Stimulated activated CD8-positive, alpha-beta memory T cell treated with anti-CD3 and anti-CD28 coated beads, Interleukin-4, amount 100 ng/mL, for 24 hours (primary cell): ENCODE measurements at places on chromosomes 1 and 21.
A peak's percentile ranks its signal among the peaks of the same experiment; 100 is the strongest.

- no peak for DNase-seq
These were observed 122.3 kb downstream of the TNFSF18 start for GRCh38 chr1:172928412-172928811.

GRCh38 chr1:156909671-156910070, 10.8 kb upstream of the LRRC71 start:
- DNase-seq = no peak

DNA sequence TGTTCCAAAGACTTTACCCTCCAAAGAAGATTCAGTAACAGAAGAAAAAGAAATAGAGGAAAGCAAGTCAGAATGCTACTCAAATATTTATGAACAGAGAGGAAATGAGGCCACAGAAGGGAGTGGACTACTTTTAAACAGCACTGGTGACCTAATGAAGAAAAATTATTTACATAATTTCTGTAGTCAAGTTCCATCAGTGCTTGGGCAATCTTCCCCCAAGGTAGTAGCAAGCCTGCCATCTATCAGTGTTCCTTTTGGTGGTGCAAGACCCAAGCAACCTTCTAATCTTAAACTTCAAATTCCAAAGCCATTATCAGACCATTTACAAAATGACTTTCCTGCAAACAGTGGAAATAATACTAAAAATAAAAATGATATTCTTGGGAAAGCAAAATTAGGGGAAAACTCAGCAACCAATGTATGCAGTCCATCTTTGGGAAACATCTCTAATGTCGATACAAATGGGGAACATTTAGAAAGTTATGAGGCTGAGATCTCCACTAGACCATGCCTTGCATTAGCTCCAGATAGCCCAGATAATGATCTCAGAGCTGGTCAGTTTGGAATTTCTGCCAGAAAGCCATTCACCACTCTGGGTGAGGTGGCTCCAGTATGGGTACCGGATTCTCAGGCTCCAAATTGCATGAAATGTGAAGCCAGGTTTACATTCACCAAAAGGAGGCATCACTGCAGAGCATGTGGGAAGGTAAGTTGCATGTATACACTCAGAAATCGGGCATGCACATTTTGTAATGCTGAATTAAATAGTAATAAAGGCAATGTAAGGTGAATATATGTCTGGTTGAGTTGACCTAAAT, 97.2 kb downstream of the ZFYVE9 start:
- DNase-seq = no peak

- DNase-seq = no peak
These were observed 17.0 kb downstream of the DMBX1 start for GRCh38 chr1:46506470-46507219.

- DNase-seq = no peak
These were observed 5.6 kb upstream of the THEM5 start for GRCh38 chr1:151858886-151859665.

DNA sequence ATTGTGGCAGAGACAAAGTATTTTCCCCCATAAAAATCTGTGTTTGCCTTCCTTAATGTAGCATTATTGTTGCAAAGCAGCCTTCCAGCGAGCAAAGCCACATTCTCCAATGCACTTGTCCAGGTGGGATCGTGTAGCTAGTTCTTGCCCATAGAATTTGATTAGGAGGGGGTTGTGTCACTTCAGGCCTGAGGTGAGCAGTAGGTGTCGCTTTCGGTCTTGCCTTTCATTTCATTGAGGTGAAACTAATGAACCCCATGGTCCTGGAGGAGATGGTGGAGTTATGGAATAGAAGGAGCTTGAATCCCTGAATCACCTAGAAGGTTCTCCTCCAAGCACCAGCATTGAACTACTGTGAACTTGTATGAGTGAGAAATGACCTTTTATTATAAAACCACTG, 318.9 kb upstream of the PBX1 start:
- no peak for DNase-seq

DNA sequence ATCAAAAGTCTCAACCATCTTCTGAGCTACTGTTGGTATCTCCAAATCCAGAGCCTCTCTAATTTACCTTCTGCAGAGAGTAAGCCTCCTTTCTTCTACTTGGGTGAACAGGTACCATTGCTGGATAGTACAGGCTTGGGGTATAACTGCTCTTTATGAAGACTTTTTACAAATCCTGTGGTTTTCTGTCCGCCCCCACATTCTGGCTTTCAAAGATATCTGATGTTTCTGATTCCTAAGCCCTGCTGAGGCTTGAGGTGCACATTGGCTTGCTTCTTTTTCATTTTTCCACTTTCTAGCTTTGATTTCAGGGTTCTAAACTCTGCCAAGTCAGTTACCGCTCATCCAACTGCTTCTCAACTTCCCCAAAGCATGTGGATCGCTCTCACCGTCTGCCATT, 37.1 kb downstream of the TENT5C start:
- no peak for DNase-seq

DNA sequence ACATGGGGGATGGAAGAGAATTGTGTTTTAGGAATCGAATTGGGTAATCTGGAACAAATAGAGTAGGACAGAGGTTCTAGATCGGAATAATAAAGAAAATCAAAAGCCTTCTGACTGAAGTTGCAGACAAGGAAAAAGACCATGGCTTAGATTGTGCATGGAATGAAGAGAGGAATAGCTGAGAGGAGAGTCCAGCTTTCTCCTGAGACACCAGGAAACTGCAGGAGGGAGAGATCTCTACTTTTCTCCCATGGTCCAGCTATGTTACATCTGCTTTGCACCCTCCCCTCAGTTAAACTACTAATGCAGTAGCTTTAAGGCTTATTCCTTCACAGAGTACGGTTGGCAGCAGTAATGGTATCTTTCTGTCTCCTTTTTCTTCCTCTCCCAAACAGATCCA, 13.4 kb downstream of the SLAMF7 start:
- no peak for DNase-seq

- no peak for DNase-seq
These were observed 24.6 kb downstream of the CR1L start for GRCh38 chr1:207669528-207670009.

DNA sequence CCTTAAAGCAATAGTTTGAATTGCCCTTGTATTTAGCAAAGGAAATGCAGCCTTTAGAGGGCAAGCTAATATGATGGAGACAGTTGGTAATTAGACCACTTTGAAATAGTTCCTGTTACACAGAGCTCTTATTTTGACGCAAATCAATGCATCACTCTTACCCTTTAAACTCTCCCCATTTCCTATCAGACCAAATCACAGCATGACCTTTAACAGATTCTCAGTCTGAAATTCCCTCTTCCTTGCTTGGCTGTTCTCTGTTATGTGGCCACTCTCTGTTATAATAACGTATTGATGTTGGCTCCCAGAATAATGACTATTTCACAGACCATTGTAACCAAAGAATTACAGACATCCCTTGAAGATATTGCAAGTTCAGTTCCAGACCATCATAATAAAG, 66.9 kb upstream of the NGF start:
- DNase-seq = no peak

DNA sequence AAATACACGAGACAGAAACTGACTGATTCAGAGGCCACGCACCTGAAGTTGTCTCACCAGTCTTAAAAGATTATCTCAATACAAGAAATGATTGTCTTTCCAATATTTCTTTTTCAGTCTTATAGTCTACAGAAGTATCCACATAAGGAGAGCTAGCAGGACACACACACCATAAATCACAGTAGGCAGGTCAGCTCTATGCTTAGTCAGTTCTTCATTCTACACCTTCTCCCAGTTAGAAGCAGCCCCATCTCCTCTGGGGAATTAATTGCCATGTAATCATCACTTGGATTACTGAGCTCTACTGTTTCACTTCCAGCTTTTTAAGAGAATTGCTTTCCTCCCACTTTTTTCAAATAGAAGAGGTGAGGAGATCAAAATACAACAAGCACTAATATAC, 59.6 kb downstream of the SMYD3 start:
- DNase-seq = no peak

GRCh38 chr1:37480125-37480466, 5.7 kb downstream of the ZC3H12A start:
- no peak for DNase-seq

DNA sequence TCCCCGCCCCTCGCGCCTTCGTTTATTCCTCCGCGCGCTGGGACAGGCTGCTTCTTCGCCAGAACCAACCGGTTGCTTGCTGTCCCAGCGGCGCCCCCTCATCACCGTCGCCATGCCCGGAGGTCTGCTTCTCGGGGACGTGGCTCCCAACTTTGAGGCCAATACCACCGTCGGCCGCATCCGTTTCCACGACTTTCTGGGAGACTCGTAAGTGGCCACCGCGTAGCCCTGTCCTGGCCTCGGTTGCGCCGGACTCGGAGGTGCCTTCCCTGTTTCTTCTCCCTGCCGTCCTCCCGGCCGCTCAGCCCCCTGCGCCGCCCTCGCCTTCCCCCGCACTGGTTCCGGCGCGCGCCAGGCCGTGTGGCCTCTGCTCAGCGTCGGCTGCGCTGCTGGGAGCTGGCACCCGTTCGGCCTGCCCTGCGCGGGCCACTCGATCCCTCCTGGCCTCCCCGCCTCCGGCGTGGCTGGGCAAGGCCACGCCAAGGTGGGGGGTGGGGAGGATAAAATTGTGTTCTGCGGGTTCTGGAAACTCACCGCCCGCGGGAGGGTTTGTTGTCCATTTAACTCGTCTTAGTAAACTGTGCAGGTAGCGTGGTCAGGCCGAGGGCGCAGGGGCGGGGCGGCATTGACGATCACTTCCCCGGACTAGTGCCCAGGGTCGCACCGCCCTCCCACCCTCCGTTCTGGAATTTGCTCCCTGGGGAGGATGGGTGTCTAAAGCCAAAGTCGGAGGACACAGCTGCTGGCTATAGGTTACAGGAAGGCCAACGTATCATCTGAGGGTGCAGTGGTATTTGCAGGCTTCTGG, at the start of gene PRDX6:
Gene PRDX6, plus strand, starts transcription at position 50 of the 808 bp plus-strand sequence. Its CDS starts 63 bp downstream, at position 113.
- DNase-seq = no peak

DNA sequence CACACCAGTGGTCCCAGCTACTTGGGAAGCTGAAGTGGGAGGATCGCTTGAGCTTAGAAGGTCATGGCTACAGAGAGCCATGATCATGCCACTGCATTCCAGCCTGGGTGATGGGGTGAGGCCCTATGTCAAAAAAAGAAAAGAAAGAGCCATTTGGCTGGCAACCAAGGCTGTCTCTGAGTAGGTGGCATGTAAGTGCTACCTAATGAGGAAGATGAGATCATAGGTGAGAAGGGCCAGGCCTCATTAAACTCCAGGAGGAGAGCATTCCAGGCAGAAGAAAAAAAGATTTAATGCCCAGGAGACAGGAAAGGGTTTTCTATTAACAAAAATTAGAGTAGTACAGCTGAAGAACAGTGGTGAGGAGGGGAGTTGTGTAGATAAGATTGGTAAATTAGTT, 103.4 kb upstream of the ZNF678 start:
- no peak for DNase-seq

- DNase-seq = no peak
These were observed 80.9 kb downstream of the ABCA4 start for GRCh38 chr1:94039871-94040569.

DNA sequence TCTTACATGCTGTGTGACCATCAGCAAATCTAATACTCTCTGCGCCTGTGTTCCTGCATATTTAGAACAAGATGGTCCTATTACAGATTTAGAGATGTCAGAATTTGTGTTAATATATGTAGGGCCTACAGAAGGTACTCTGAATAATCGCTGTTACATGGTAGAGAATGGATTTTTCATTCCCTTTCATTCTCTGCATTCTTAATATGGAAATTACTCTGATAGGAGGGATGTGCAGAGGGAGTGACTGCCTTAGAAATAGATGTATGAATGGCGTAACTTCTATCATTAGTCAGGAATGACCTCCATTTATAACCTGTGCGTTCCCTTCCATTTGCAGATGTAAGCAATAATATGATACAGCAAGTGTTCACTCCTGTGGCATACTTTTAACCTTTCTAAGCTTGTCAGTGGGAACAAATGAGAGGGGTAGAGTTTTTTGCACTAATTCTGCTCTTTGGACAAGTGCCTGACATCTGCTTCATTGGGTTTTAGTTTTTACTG, 45.6 kb downstream of the MIA3 start:
- no peak for DNase-seq

GRCh38 chr1:8395433-8395866, 77.5 kb downstream of the SLC45A1 start:
- no peak for DNase-seq

DNA sequence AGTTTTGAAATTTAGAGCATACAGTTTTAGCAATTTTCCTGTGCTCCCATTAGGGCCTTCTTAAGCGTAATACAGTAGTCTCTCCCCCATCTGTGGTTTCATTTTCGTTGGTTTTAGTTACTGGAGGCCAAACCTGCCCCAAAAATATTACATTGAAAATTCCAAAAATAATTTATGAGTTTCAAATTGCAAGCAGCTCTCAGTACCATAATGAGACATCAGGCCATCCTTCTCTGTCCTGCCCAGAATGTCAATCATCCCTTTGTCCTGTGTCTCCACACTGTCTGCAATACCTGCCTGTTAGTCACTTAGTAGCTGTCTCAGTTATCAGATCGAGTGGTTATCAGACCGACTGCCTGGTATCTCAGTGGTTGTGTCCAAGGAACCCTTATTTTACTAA, 45.4 kb downstream of the ADSS2 start:
- no peak for DNase-seq

DNA sequence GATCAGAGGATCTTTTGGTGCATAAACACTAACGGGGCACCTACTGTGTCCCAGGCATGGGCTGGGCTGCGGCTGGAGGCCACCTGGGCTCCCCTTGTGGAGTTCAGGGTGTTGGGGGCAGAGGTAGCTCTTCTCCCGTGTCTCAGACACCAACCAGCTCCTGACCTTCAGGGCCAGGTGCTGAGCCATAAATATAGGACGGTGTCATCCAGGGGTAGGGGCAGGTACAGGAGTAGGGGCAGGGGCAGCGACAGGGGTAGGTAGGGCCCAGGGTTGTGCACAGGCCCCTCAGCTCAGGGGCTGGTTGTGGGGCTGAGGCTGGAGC, 18.0 kb upstream of the LRRC3 start:
- DNase-seq = no peak

GRCh38 chr1:203081465-203082230, 4.2 kb downstream of the MYOG start:
- no peak for DNase-seq

DNA sequence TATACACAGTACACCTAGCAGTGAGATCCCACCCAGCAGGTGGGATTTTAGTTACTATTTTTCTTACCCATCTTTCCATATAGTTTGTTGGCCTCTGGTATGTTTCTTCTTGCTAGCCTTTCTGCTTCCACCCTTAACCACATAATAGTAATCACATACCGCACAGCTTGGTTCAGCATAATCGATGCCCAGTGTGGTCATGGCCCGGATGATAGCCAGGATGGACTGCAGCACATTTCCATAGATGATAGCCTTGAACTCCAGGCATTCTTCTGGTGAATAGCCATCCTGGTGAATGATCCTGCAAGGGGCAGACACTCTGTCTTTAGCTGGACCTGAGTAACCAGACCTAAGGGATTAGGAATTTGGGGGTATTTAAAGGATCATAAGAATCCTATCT, 9.5 kb downstream of the GNAT2 start:
- no peak for DNase-seq

DNA sequence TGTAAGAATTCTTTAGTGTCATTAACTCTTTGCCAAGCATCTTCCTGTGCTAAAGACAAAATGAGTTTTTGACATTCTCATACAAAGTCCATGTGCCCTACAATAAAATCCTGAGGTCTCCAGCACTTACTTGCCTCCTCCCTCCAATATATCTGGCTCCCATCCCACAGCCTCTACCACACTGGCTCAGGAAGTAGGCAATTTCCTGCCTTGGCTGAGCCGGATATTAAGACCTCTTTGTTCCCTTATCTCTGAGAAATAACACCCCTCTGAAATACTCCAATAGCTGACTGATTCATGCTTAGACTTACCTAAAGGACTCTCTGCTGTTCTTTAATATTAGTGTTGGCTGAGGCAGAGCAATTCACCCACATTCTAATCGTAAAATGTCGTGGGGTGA, 37.6 kb upstream of the GORAB start:
- no peak for DNase-seq

- peak; percentile 52 for DNase-seq
These were observed 6.8 kb upstream of the AKR1A1 start for GRCh38 chr1:45543581-45544417.
